G401 (cell line): ENCODE measurements at places on chromosomes 5 and 9. TPM values are rescaled to one million over a fixed set of nuclear protein-coding genes. Genes with fewer than 3 reads are reported as not detected.

CER1 gene
- total RNA-seq: not detected in 2 replicates

LTC4S gene
- 7.1 and 9.4 TPM in 2 replicates for total RNA-seq

TMEM215 gene
- not detected in 2 replicates for total RNA-seq

THBS4 gene
- total RNA-seq: 1.9 and 5.2 TPM in 2 replicates

PCDHGA6 gene
- 0.92 TPM in 1 of 2 replicates, not detected in the other for total RNA-seq

DNA sequence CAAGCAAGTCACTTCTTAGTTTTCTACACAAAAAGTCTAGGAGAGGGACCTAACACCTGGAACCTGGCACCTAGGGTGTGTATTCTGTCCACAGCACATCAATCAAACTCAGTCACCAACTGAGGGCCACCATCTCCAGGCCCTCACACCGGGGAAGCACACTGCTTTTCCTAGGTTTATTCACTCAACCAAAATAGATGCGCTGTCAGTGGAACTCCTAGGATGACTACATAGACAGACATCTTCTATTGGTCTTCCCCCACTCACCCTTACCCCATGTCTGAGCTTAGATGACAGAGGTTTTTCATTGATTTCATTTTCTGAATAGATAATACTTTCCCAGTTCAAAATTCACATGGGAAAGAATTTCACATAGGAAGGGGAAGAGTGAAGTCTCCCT, 59.2 kb downstream of the RNF130 start:
- no peak for DNase-seq

GRCh38 chr5:76169146-76169905, 86.1 kb downstream of the SV2C start:
- DNase-seq: no peak

DNA sequence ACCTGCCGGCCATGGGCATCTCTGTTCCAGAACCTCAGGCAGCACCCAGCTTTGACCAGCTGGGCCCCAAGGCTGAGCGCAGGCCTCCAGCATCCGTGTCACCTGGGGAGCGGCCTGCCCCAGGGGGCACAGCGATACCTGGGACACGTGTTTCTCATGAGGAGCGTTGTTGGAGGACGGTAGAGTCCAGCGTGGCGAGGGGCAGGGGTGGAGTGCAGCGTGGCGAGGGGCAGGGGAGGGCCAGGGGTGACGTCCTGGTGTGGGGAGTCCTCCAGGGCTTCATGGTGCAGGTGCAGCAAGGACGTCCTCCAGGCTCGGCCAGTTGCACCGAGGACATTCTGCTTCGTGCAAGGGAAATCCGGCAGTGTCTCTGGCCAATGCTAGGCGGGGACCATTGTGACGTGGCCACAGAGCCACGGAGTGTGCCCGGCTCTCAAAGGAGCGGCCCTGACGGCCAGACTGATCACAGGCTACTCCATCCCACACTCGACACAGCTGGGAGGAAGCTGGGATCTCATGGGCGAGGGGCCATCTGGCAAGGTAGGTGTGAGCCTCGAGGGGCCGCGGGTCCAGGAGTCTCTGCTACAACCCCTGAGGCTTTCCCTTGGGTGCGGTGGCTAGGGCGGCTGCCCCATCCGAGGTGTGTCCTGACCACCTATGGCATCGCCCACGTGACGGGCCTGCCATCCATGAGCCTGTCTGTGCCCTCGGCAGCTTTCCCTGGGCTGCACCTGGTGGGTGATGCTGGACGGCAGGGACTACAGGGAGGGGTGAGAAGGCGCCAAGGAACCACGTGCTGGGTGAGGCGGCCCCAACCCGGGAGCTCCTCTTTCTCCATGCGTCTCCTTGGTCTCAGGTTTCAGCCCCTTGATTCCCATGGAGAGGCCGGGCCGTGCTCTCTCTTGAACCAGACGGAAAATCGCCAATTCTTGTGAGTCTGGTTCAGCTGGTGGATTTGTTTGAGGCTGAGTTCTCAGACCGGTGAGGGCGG, 33.8 kb downstream of the SLC9A3 start:
- DNase-seq: no peak

DNA sequence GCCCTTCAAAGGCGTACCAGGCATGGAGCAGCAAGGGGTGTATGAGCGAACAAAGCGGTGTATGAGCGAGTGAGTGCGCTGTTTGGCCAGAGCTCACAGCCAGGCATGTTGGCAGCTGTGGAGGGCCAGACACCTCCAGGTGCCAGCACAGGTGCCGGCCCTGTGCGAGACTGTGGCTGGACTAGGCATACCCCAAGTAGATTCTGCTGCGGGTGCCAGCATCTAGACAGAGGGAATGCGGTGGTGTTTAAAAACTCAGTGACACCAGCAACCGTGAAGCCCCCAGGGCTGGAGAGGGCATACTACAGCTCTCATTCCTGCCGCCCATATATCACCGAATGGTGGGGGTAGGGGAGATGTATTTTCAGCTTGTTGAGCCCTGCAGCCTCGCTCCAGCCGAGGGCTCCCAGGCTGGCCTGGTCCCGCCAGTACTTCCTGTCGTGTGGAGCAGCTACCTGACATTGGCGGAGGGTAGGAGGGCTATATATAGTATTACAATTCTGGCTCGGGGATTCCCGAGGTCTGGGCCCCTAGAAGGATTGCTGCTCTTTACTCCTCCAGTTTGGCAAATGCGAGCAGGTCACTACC, 1829.6 kb upstream of the NUDT12 start:
- no peak for DNase-seq

GRCh38 chr9:36893911-36894310, 140.2 kb downstream of the PAX5 start:
- DNase-seq: peak; percentile 12

GRCh38 chr9:36392489-36392888, 7.6 kb downstream of the RNF38 start:
- DNase-seq: no peak
